ENCODE measurements at places on chromosomes 6 and 20.

DNA sequence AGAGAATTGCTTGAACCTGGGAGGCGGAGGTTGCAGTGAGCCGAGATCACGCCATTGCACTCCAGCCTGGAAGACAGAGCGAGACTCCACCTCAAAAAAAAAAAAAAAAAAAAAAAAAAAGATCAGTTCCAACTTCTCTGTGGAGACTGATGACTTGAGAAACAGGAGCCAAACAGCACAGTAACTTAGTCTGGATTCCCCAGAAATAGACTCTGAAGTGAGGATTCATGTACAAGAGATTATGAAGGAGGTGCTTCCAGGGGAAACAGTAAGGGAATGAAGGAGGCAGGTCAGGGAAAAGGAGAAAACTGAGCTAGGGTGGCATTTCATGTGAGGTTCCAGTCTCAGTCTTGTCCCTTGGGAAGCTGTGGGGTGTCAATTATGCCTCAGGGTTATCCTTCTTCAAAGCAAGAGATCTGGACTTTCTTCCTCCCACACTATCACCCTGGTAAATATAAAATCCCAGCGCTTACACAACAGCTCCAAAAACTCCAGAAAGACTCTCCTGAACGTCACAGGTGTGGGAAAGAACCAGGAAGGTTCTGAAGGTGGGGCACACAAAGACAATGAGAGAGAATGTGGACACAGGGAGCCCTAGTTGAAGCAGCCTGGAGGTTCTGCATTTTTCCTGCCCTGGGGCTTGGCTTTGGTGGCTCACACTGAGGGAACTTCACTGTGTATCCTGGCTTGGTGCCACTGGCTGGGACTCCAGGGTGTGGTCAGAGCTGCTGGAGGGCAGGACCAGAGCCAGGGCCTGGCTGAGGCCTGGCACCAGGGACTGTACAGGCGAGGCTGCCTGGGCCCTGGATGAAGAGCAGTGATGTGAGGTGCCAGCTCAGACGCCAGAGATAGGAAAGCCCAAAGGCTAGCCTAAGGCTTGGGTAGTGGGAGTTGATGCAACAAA, 46.8 kb downstream of the PCNA start:
- peak overlapping the region; percentile 9 for H3K27ac ChIP-seq
- peak; percentile 80 for DNase-seq

DNA sequence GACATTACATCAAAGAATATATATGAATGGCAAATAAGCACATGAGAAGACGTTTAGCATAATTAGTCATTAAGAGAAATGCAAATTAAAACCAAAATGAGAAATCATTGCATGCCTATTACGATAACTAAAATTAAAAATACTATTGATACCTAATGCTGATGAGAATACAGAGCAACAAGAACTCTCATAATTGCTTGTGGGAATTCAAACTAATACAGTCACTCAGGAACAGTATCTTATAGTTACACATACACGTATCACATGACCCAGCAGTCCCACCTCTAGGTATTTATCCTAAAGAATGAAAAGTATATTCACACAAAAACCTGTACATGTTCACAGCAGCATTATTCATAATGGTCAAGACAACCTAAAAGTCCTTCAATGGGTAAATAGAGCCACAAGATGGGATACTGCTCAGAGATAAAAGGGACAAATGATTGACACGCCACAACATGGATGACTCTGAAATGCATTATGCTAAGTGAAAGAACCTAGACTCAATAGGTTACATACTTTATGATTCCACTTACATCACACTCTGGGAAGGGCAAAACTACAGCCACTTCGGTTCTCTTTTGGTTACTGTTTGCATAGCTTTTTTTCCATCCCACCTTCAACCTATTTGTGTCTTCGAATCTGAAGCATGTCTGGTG, 16.4 kb downstream of the CPXM1 start:
- no peaks in the 10 kb centered on the region for H3K27me3 ChIP-seq
- H3K27ac ChIP-seq = no peak overlapping the region
- H3K36me3 ChIP-seq = no peaks in the 10 kb centered on the region
- DNase-seq = no peak
- H3K4me1 ChIP-seq = no peaks in the 10 kb centered on the region

GRCh38 chr6:80142586-80142985, 36.1 kb downstream of the BCKDHB start:
- peaks cover 28% of the 10 kb centered on the region for H3K4me1 ChIP-seq
- H3K36me3 ChIP-seq = no peaks in the 10 kb centered on the region
- no peak for DNase-seq
- peak overlapping the region; percentile 35 for H3K27ac ChIP-seq

DNA sequence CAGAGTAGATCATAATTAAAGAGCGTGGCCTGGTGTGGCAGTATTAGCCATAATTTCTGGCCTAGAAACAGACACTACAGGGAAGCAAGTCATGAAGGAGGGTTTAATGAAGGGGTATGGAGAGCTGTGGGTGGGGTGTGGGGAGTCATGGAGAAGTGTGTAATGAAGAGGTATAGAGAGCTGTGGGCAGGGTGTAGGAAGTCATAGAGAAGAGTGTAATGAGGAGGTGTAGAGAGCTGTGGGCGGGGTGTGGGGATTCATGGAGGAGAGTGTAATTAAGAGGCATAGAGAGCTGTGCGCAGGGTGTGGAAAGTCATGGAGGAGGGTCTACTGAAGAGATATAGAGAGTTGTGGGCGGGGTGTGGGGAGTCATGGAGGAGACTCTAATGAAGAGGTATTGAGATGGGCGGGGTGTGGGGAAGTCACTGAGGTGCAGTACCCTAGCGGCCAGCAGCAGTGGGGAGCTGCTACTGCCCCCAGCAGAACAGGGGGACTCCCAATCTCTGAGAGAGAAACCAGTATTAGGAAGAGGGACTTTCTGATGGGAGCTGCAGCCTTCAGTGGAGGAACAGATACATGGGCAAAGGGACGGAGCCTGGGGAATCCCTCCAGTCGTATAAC, 145.4 kb upstream of the FOXA2 start:
- no peak overlapping the region for H3K27ac ChIP-seq
- no peak overlapping the region for H3K4me3 ChIP-seq
- no peaks in the 10 kb centered on the region for H3K4me1 ChIP-seq
- H3K36me3 ChIP-seq = no peaks in the 10 kb centered on the region

DNA sequence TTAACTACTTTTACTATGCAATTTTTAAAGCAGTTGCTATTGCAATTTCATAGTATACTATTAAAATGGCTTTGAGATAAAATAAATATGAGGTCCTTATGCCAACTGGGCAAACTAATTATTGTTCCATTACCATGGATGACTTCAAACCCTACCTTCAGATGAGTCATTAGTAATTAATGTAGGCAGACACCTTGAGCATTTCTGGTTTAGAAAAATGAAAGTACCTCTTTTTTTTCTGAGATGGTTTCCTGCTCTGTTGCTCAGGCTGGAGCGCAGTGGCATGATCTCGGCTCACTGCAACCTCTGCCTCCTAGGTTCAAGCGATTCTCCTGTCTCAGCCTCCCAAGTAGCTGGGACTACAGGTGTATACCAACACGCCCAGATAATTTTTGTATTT, 11.9 kb downstream of the ASF1A start:
- no peak for DNase-seq
- no peak overlapping the region for H3K4me3 ChIP-seq
- H3K27ac ChIP-seq = no peak overlapping the region
- no peaks in the 10 kb centered on the region for H3K27me3 ChIP-seq

GRCh38 chr20:38962928-38963401, 821 bp downstream of the DHX35 start:
- no peaks in the 10 kb centered on the region for H3K27me3 ChIP-seq
- peak overlapping the region; percentile 68 for H3K27ac ChIP-seq
- H3K4me3 ChIP-seq = peak overlapping the region; percentile 76
- H3K36me3 ChIP-seq = no peaks in the 10 kb centered on the region

DNA sequence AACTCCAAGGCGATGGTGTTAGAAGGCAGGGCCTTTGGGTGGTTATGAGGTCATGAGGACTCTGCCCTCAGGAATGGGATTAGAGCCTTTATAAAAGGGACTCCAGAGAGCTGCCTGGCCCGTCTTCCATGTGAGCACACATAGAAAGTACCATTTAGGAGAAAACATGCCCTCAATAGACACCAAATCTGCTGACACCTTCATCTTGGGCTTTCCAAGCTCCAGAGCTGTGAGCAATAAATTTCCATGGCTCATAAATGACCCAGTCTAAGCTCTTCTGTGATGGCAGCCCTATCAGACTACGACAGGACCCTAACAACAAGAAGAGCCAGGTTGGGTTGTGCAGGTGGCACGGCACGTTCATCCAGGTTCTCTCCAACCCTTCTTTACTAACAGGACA, 189.5 kb downstream of the CDH4 start:
- H3K4me3 ChIP-seq = no peak overlapping the region
- H3K27ac ChIP-seq = no peak overlapping the region
- no peaks in the 10 kb centered on the region for H3K36me3 ChIP-seq
- DNase-seq = no peak
- peaks cover 14% of the 10 kb centered on the region for H3K4me1 ChIP-seq

- no peaks in the 10 kb centered on the region for H3K27me3 ChIP-seq
- H3K4me1 ChIP-seq = no peaks in the 10 kb centered on the region
- H3K27ac ChIP-seq = no peak overlapping the region
- H3K4me3 ChIP-seq = no peak overlapping the region
- DNase-seq = no peak
- no peaks in the 10 kb centered on the region for H3K36me3 ChIP-seq
Observed at GRCh38 chr6:52388790-52389189, 26.8 kb downstream of the PAQR8 start.

- H3K4me3 ChIP-seq = no peak overlapping the region
- H3K4me1 ChIP-seq = no peaks in the 10 kb centered on the region
- no peak overlapping the region for H3K27ac ChIP-seq
- DNase-seq = no peak
- no peaks in the 10 kb centered on the region for H3K27me3 ChIP-seq
- H3K36me3 ChIP-seq = no peaks in the 10 kb centered on the region
Observed at GRCh38 chr6:98548301-98548700, 286.1 kb upstream of the POU3F2 start.

DNA sequence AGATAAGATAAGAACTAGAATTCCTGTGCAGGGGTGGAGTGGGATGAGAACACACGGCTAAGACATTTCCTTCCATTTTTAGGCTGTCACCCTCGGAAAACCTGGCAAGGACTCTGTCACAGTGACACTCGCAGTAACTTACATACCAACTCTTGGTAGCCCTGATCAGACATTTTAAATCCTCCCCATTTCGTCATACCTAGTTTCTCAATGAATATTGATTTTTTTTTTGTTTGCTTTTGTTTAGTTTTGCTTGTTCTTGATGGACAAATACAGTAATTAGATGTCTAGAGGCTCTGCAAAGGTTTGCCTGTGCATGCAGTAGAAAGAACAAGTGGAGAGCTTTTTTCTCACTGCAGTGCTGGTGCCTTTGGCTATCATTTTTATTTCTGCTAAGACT, 213.0 kb upstream of the FAM83B start:
- no peaks in the 10 kb centered on the region for H3K36me3 ChIP-seq
- no peaks in the 10 kb centered on the region for H3K27me3 ChIP-seq
- H3K4me1 ChIP-seq = no peaks in the 10 kb centered on the region
- no peak for DNase-seq

GRCh38 chr20:17925141-17925939, 43.3 kb downstream of the SNX5 start:
- no peaks in the 10 kb centered on the region for H3K27me3 ChIP-seq
- no peaks in the 10 kb centered on the region for H3K36me3 ChIP-seq
- H3K4me1 ChIP-seq = peaks cover 31% of the 10 kb centered on the region
- DNase-seq = no peak
- no peak overlapping the region for H3K27ac ChIP-seq

DNA sequence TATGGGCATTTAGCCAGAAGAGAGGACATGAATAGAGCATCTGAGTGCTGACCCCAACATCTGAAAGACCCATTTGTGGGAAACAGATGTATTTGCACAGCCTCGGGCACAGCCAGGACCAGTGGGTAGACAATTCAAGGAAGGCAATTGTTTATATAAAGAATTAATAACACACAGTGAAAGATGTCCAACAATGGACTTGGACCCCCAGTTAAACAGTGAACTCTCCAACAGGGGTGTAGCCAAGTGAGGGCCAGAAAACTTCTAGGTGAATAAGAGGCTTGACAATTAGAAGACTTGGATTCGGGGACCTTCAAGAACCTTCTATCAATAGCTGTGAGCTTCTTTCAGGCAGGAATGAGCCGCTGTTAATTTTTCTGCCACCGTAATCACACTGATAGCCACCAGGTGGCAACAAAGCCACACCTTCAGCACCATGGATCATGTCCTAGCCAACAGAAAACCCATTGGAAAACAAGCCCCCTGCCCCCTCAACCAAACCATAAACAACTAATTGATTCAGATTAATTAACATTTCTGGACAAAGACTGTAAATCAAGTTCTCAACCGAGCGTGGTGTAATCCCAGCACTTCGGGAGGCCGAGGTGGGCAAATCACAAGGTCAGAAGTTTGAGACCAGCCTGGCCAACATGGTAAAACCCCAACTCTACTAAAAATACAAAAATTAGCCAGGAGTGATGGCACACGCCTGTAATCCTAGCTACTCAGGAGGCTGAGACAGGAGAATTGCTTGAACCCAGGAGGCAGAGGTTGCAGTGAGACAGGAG, 8.8 kb upstream of the SRSF6 start:
- no peaks in the 10 kb centered on the region for H3K36me3 ChIP-seq
- no peak overlapping the region for H3K27ac ChIP-seq
- H3K4me1 ChIP-seq = no peaks in the 10 kb centered on the region
- no peak overlapping the region for H3K4me3 ChIP-seq

DNA sequence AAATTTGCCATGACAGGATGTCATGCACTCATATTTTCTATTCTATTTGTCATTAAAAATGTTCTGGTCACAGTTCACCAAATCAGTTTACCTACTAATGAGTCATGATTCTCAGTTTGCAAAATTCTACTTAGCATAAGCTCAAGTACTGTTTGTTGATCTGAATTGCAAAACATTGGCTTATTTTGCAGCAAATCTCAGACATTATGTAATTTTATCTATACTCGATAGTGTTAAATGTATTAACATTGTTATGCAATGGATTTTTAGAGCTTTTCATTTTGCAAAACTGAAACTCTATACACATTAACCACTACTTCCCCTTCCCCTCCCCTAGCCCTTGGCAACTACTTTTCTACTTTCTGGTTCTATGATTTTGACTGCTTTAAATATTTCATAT, 213.8 kb upstream of the ZFP64 start:
- H3K4me3 ChIP-seq = no peak overlapping the region
- H3K27ac ChIP-seq = no peak overlapping the region
- no peaks in the 10 kb centered on the region for H3K36me3 ChIP-seq
- no peaks in the 10 kb centered on the region for H3K4me1 ChIP-seq

DNA sequence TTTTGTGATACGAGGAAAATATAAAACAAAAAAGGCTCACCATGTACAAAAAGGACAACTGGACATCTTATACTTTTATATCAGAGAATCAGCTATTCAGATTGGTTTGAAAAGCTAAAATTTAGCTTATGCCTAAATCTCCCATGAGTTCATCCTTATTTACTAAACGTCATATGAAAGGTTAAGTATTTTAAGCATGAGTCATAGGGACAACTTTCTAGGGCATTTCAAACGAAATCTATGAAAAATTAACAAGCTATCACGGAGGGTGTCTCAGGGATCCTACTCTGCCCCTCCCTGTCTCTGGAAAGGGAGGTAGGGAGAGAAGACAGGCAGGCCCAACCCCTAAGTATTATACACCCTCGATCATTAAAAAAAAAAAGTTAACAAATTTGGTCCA, 124.1 kb upstream of the LOC128125822 start:
- DNase-seq = no peak
- H3K4me3 ChIP-seq = no peak overlapping the region
- no peaks in the 10 kb centered on the region for H3K36me3 ChIP-seq
- H3K27me3 ChIP-seq = no peaks in the 10 kb centered on the region
- peaks cover 3% of the 10 kb centered on the region for H3K4me1 ChIP-seq
- H3K27ac ChIP-seq = no peak overlapping the region

- H3K36me3 ChIP-seq = no peaks in the 10 kb centered on the region
- no peak for DNase-seq
- H3K27ac ChIP-seq = no peak overlapping the region
- H3K4me3 ChIP-seq = peak overlapping the region; percentile 77
- H3K27me3 ChIP-seq = peaks cover 8% of the 10 kb centered on the region
Observed at GRCh38 chr20:63552481-63553249, 1.3 kb upstream of the FNDC11 start.

Measured in thoracic aorta (tissue), 2 donors.